Dermis microvascular lymphatic vessel endothelial cell (primary cell): ENCODE measurements at places on chromosomes 4 and X. TPM values are rescaled to one million over a fixed set of nuclear protein-coding genes. Genes with fewer than 3 reads are reported as not detected.

DNA sequence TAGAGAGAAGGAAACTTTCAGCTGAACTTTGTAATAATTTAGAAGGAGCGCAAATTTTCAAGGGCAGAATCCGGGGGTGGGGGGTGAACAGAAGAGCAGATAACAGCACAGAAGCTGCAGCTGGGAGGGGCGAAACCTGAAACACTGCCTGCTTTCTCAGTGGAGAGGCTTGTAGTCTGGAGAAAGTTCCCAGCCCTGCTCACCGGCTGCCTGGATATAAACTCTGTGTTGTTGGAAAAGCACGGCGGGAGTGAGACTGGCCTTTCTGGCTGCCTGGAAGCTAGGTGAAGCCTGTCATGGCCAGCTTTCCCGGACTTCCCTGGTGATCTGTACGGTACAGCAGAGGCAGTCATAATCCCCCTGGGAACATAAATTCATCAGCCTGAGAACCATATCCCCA, 1352.1 kb upstream of the DIAPH2 start:
- DNase-seq, result no peak

The GBA3 gene
- total RNA-seq, result not detected in 2 replicates

GRCh38 chr4:3762264-3762663, 3.9 kb upstream of the ADRA2C start:
- DNase-seq, result no peak

The CFAP47 gene
- total RNA-seq, result not detected in 2 replicates

GRCh38 chr4:139866276-139866962, 200.8 kb downstream of the MGST2 start:
- DNase-seq, result no peak

The ZMAT1 gene
- 0.64 and 1.3 TPM in 2 replicates for total RNA-seq

The RNF128 gene
- total RNA-seq, result 0.13 TPM in 1 of 2 replicates, not detected in the other

DNA sequence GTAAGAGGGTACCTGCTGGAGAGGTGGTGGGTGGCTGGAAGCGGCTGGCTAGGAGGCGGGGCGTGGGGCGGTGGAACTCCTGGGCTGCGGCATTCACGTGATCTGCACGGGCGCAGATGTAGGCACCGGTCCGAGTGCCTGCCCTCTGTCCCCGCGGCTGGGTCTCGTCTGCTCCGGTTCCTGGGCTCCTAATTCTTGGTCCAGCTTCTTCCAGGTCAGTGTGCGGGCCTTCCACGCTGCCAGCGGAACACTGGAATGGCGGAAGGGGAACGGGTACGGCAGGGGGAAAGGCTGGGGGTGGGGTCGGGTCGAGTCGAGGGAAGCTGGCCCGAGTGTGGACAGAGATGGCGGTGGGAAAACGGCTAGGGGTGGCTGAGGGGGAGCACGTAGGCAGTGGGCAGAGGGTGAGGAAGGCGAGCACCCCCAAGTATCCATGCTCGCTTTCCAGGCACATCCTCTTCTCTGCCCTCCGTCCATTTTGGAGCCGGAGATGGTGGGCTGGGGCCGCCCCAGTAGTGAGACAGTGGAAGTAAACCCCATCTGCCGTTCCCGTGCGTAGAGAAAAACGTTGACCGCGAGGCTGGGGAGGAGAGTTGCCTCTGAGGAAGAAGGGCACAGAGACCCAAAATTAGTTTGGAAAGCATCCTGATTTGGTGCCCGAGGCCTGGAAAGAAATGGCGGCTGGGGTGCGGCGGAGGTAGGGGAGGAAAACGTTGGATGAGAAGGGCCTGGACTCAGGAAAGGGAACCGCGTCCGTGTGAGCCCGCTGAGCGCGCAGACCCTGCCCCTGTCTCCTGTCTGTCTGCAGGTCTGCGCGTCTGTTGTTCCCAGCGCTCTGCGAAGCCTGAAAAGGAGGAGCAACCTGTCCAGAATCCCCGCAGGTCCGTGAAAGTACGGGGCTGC, at the start of gene TCEAL4:
TSS of gene TCEAL4 (plus strand) at position 105 of the 903 bp plus-strand sequence. CDS start 1,161 bp downstream, outside the sequence.
- DNase-seq, result no peak

- no peak for DNase-seq
Observed at GRCh38 chr4:150986085-150986484, 29.0 kb downstream of the LRBA start.

- DNase-seq, result peak; percentile 54
Observed at GRCh38 chrX:44974451-44974850, 101.5 kb downstream of the KDM6A start.

- no peak for DNase-seq
Observed at GRCh38 chr4:86106475-86106874, 253.4 kb downstream of the MAPK10 start.

DNA sequence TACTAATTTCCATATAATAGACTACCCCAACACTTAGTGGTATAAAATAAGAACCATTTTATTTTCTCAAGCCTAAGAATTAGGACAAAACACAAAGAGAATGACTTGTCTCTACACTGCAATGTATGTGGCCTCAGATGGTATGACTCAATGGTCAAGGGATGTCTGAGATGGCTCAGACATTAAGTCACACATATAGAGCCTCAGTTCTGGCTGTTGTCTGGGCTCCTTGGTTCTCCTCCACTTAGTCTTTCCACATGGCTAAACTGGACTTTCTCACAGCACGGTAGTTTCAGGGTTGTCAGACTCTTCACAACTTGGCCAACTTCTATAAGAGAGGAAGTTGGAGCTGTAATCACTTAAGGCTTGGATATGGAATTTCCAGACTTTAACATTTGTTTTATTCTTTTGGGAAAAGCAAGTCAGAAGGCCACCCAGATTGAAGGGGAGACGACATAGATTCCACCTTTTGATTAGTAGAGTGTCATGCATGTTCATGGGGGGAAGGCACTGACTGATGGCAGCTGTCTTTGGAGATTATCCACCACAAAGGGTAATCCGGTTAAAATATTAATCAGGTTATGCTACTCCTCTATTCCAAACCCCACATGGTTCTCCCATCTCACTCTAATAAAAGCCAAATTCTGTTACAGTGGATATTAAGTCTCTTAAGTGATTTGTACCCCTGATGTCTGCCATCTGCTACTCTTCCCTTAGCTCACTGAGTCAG, 9.4 kb downstream of the IL15 start:
- no peak for DNase-seq

DNA sequence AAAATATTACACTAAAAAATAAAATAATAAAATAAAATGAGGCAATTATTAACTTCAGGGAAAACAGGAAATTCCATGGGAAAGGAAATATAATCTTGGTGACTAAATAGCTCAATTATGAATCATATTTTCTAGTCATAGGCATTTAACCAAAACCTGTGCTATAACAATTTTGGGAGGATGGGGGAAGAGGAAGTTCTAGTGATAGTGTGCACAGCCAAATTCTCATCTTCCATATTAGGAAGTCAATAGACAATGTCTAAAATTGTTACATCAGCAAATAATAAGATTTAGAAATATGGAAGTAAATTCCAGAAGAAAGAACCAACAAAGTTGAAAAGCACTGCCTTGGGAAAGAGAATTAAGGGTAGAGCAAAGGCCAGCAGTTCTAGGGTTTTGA, 2.8 kb downstream of the AWAT2 start:
- peak; percentile 46 for DNase-seq

GRCh38 chr4:39044956-39045826, 13.0 kb upstream of the TMEM156 start:
- DNase-seq, result peak; percentile 42

The TDO2 gene
- not detected in 2 replicates for total RNA-seq

DNA sequence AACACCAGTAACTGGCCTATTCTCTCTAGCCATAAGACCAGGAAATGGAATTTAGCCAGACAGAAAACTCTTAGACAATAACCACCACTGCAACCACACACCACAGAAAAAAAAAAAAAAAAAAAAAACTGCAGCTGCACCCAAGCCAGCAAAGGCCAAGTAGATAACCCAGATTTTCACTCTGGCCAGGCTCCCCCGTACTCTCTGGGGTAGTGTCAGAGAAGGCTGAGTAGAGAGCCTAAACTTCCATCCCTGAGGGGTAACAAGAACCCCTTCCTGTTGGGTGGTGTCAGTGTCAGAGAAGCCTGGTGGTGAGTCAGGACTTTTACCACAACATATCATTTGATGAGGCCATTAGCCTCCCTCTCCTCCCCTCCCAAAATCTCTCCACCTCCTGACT, 5.6 kb upstream of the DLG3 start:
- DNase-seq, result no peak

GRCh38 chr4:162245051-162245450, 81.3 kb upstream of the FSTL5 start:
- DNase-seq, result no peak

- no peak for DNase-seq
Observed at GRCh38 chr4:1961563-1961962, 47.2 kb downstream of the NELFA start.

DNA sequence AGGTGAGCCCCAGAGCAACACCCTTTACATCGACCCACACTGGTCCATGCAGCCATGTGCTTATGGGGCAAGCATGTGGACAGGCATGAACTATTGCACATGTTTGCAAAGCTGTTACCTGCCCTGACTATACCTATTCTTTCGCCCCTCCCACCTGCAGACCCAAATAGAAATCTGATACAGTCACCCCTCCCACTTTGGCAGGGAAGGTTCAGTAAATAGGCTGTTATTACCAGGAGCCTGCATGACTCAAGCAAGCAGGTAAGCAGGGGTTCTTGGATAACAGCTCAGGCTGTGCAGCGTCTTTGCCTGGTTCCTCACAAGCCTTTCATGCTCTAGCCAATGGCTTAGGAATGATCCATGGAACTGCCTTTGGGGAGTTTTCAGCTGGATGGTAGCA, 122.7 kb upstream of the DIPK2B start:
- no peak for DNase-seq

The PRR32 gene
- not detected in 2 replicates for total RNA-seq

The RTL3 gene
- not detected in 2 replicates for total RNA-seq

GRCh38 chr4:56102601-56103000, 153.9 kb downstream of the CEP135 start:
- no peak for DNase-seq

DNA sequence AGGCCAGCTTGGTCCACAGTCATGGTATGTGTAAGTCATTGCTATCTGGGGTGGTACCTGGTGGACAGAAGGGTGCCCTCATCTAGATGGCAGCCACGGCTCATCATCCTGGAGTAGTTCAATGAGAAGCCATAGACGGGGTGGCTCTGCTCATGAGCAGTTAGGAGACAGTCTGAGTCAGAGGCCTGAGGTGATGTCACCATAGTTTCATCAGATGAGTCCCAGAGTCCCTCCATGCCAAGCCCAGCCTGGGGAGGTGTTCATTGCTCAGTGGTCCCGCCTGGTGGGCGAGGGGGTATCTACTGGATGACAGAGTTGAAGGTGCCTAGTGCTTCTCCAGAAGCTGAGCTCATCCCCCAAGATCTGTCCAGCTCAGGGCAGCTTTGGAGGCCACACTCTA, 49.8 kb downstream of the DLG3 start:
- DNase-seq, result no peak

DNA sequence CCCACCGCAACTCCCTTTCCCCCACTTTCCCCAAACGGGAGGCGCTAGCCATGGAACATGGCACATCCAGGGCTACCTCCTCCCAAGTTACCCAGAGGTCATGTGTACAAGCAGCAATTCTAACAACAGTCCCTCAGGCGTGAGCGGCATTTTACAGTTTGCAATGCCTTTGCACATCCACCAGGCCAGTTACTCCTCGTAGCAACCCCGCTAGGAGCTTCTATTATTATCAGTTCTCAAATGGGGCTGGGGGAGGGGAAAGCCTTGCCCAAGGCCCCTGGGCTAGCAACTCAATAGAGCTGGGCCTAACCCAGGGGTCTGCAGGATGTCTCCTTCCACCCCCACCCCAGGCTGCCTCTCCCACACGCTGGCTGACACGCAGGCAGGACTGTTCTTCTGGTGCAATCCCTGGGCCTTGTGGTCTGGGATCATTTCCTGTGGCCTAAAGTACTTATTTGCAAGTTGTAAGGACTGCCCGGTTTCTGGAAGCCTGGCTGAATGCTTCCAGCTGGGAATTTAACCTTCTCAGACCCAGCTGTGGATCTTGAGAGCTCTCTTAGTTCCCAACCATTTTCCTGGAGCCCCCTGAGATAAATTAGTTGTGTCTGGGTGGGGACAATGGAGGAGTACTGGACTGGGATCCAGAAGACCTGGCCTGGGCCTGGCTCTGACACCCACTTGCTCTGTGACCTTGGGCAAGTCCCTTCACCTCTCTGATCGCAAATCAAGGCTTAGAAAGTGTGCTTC, 27.7 kb downstream of the PJA1 start:
- DNase-seq, result no peak

- no peak for DNase-seq
Observed at GRCh38 chr4:31272331-31273061, 552.3 kb downstream of the PCDH7 start.

DNA sequence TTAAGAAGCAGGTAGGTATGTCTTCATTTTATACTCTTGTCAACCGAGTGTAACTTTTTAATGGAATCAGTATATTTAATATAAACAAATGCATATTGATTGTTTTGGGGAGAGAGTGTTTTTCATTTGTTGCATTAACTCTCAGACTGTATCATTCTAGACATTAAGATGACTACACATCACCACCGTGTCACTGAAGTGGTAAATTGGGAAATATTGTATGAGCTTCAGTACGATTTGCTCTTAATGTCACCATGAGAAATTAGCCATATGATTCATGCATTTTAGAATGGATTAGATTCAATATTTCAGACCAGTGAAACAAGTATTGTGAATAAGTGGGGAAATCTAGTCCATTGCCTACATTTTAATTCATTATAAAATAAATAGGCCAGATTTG, 9.7 kb upstream of the MFAP3L start:
- DNase-seq, result no peak

DNA sequence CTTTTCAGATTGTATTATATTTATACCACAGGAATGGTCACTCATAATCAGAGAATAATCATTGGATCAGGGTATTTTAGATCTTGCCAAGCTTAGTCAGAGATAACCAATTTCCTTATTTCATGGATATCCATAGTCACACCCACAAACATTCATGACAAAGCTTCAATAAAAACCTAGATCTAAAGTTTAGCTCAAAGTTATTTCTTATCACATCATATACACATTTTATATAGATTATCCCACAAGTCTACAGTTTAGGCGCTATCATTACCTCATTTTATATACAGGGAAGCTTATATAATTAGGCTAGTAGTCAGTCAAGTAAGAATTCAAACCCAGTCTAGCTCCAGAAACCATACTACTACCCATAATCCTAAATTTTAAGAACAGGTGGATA, 82.3 kb downstream of the SLC10A7 start:
- DNase-seq, result no peak

GRCh38 chrX:45986971-45987370, 558.2 kb downstream of the ZNF674 start:
- DNase-seq, result no peak

- no peak for DNase-seq
Observed at GRCh38 chr4:90960840-90961239, 833.6 kb downstream of the CCSER1 start.

The MAOB gene
- 0.13 TPM in 1 of 2 replicates, not detected in the other for total RNA-seq

DNA sequence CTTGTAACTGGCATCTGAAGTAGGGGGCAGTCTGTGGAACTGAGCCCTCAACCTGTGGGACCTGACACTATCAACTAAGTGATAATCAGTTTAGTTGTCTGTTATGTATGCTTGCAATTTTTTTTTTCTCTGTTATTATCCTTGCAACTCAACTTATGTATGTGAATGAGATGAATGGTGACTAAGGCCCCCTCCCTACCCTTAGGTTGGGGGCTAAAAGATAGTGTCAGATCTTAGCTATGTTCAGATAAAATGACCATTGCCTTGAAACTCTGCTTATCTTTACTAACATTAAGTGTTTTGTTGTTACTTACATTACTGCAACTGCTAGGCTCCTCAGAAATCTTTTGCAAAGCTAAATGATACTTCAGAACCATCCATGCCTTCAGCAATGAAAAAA, 31.5 kb downstream of the TMEM184C start:
- DNase-seq, result no peak
